ENCODE measurements at places on chromosomes 2 and 18.

DNA sequence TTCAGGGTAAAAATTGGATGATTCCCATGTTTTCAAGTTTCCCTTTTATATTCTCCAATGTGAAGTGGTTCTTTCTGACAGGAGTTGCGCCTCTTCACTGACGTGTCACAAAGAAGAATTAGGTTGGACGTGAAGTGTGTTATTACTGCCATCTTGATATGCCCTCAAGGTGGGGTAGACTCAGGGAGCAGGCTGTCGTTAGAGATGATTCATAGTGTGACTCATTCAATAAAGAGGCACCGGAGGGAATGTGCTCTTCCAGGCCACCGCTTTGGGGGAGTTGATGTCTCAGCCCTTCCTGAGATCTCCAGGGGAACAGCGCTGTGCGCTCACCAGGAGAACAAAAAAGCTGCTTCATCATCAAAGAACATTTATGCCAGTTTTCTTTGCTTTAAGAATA, 3.6 kb upstream of the DGKD start:
- DNase-seq, result peak; percentile 2

DNA sequence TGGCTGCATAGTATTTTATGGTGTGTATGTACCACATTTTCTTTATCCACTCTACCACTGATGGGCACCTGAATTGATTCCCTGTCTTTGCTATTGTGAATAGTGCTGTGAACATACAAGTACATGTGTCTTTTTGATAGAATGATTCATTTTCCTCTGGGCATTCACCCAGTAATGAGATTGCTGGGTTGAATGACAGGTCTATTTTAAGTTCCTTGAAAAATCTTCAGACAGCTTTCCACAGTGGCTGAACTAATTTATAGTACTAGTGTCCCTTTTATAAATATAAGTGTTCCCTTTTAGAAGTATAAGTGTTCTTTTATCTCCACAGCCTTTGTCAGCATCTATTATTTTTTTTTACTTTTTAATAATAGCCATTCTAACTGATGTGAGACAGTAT, 303.9 kb upstream of the EPHA4 start:
- DNase-seq, result no peak

DNA sequence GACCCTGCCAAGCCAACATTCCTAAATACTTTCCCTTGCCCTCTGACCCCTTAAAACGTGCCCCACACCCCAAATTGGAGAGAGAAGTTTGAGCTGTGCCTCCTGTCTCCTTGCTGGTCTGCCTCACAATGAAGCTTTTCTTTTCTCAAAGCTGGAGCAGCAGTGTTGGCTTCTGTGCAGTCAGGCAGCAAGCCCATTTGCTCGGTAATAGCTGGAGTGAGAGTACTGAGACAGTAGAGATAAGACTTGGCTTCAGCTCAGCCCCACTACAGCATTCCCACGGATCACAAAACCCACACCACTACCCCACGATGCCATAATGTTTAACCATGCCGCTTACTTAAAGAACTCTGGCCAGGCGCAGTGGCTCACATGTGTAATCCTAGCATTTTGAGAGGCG, 73.0 kb downstream of the NCAPH start:
- DNase-seq, result no peak

DNA sequence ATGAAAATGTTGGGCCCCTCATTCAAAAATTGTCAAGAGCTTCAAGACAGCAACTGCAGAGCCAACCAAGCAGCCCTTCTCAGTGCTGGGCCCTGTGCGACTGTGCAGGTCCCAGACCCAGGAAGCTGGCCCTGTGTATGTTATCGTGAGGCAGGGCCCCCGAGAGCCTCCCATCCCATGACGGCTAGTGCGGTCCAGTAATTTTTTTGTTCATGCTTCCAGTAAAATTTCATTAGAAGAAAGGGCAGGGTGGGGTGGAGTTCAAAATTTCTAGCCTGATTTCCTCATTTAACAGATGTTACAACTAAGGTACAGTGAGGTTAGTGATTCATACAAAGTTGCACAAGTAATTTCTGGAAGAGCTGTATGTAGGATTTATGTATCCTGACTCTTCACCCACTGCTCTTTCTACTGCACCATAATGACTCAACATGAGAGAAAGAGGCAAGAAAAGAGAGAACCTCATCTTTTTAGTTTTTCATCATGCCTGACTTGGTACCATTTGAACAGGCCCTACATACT, 105.5 kb downstream of the ZEB2 start:
- no peak for DNase-seq

GRCh38 chr2:120391911-120392665, 46.2 kb downstream of the INHBB start:
- no peak for DNase-seq

DNA sequence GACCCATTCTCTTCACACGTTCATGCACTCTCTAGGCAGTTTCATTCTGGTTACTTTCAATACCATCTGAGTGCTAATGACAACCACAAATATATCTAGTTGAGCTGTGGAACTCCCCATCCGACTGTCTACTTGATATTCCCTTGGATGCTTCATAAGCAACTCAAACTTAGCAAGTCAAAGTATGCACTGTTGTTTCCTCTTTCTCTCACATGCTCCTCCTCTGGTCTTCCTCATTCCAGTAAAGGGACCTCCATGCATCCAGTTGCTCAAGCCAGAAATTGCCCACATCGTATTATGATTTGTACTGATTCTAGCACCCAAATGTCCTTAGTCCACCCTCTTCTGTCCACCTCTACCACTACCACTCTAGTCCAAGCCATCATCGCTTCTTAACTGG, 22.3 kb downstream of the SEMA4F start:
- no peak for DNase-seq

- DNase-seq, result no peak
Measured at GRCh38 chr2:68726100-68726499, 8.5 kb upstream of the ARHGAP25 start.

- no peak for DNase-seq
Measured at GRCh38 chr18:78737006-78737915, 242.4 kb upstream of the SALL3 start.

GRCh38 chr2:193377789-193378188, 1183.1 kb upstream of the TMEFF2 start:
- DNase-seq, result no peak

GRCh38 chr2:101899871-101900270, 91.9 kb upstream of the IL1R2 start:
- DNase-seq, result no peak

GRCh38 chr2:210269148-210269547, 43.9 kb upstream of the ACADL start:
- no peak for DNase-seq

GRCh38 chr2:215504547-215504946, 68.7 kb upstream of the FN1 start:
- DNase-seq, result no peak

DNA sequence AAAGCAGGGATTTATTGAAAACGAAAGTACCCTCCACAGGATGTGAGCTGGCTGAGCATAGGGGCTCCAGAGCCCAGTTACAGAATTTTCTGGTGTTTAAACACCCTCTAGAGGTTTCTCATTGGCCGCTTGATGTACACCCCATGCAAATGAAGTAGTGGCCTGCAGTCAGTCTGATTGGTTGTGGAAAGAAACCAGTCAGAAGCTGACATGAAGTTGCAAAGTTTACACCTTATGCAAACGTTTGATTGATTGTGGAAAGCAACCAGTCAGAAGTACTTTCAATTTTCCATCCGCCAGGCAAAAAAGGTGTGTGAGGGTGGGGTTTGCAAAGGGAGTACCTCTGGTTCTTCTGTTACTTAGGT, 62.3 kb downstream of the VWA3B start:
- DNase-seq, result no peak

GRCh38 chr18:45275367-45276113, 339.7 kb upstream of the SLC14A2 start:
- no peak for DNase-seq

GRCh38 chr18:78526923-78527711, 452.5 kb upstream of the SALL3 start:
- DNase-seq, result no peak

GRCh38 chr18:2538844-2539243, 32.5 kb downstream of the METTL4 start:
- no peak for DNase-seq

GRCh38 chr2:178243961-178244360, 49.6 kb downstream of the OSBPL6 start:
- no peak for DNase-seq

- DNase-seq, result no peak
Measured at GRCh38 chr2:39408351-39409136, 28.5 kb downstream of the MAP4K3 start.

GRCh38 chr18:13501891-13502290, 224.5 kb downstream of the FAM210A start:
- DNase-seq, result no peak

- DNase-seq, result no peak
Measured at GRCh38 chr18:32902568-32903330, 129.9 kb upstream of the KLHL14 start.

DNA sequence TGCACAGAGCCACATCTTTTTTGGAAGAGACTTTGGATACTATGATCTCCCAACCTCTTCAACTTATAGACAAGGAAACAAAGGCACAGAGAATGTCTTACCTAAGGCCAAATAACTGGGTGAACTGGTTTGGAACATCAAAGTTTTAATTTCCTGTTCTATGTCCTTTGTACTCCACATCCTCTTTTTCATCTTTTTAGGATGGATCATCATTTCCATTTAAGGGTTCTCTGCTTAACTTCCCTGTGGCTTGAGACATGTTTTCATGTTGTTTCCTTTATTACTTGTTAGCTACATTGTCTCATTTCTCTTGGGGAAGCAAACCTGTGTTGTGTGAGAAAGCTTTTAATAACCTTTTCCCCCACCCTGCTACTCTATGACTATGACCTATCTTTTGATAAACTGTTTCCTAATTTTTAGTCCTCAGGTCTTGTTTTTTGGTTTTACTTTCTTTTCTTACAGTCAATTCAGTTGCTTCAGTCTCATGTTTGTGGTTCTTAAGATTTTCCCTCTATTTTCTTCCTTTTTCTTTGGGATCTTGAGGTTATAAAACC, 22.5 kb upstream of the RMND5A start:
- DNase-seq, result no peak

DNA sequence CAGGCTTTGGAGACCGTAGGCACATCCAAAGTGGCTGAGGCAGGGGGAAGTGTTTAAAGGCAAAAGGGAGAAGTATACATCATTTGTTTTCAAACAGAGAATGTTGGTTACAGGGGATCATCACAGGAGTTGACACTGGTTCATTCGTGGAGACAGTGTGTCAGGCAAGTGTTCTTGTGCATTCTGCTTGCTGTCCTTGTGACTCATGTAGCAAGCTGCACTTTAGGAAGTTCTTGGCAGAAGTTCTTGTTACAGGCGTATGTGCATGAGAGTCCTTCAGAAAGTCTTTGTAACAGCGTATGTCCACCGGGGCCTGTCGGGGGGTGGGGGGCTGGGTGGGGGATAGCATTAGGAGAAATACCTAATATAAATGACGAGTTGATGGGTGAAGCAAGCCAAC, 36.5 kb upstream of the B4GALT6 start:
- no peak for DNase-seq

- DNase-seq, result no peak
Measured at GRCh38 chr2:176637486-176638166, 368.4 kb downstream of the MTX2 start.

- DNase-seq, result no peak
Measured at GRCh38 chr2:151623631-151624030, 110.6 kb downstream of the NEB start.

- DNase-seq, result no peak
Measured at GRCh38 chr2:145652571-145653545, 1132.9 kb upstream of the ZEB2 start.

DNA sequence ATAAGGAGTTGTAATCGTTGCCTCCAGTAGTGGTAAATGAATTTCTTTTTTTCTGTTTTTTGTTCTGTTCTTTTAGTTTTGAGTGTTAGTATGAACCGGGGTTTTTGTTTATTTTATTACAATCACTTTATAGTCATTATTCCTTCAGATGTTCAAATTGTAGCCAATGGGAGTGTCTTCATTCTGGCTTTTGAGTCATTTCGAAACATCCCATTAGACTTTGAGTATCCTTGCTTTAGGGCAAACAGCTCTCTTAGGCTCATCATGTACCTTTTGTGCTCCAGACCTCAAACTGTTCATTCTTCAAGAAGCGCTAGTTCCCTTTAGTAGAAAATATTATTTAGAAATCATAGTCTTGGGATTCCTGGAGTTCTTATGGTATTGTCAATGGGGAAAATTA, 54.2 kb upstream of the PAX3 start:
- no peak for DNase-seq

DNA sequence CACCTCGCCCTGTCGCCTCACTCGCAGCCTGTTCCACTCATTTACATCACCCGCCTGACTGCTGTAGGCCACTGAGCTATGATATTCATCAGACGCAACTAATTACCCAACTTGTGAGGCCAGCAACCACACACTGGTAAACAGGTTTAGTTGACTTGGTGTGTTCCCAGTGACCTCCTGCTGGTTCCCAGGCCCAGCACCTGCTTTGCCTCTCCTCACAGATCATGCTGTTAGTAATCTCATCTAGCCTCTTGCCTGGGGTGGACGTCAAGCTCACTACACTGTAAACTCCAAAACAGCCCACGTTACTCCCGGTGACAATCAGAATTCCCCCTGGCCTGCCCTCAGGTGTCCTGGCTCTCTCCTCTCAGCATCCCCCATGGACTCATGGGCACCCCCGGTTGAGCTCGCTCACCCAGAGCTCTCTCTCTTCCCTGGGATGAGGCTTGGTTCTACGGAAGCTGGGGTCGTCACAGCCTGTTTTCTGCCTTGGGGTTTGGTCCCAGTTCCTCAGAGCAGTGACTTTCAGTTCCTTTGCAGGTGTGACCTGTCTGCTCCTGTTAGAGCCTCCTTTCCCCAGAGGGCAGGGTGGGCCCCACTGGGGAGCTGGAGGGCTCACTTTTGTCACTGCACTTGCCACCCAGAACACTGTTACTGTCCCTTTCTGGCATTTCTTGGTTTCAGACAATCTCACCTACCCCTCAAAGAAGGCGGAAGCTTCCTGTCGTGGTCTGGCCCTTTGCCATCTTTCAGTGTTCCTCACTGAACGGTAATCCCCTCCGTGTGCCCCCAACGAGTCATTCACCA, 40.3 kb downstream of the INPP5D start:
- DNase-seq, result no peak

GRCh38 chr2:236762628-236763027, 193.0 kb downstream of the ACKR3 start:
- DNase-seq, result no peak

DNA sequence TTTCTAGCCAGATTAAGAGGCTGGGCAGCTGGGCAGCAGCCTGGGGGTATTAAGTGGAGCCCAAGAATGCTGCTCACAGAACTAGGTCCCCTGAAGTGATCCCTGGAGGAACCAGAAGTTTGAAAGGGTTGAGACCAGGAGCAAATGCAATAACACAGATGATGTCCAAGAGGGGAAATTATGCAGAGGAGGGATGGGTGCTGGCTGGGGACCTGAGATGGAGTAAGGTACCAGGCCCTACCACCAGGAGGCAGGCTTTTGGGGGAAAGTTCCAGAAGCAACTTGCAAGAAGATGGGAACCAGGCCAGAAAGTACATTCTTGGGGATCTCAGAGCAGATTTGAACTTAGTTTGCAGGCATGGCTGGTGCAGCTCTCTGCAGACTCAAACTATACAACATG, 175.1 kb downstream of the NCK2 start:
- no peak for DNase-seq

GRCh38 chr2:109254174-109254904, 125.3 kb downstream of the SH3RF3 start:
- no peak for DNase-seq

Measured in NCI-H1105 (cell line).